Ascending aorta (tissue), 2 donors: ENCODE measurements at places on chromosomes 3 and 15.

GRCh38 chr3:115100806-115101205, 46.3 kb downstream of the ZBTB20 start:
- no peak for DNase-seq

GRCh38 chr3:193905541-193906396, 230.2 kb upstream of the HES1 start:
- DNase-seq = no peak

GRCh38 chr15:64751464-64751863, 23.9 kb downstream of the RBPMS2 start:
- DNase-seq = no peak

- no peak for DNase-seq
These were observed 4.0 kb downstream of the EPHB3 start for GRCh38 chr3:184565421-184566211.

DNA sequence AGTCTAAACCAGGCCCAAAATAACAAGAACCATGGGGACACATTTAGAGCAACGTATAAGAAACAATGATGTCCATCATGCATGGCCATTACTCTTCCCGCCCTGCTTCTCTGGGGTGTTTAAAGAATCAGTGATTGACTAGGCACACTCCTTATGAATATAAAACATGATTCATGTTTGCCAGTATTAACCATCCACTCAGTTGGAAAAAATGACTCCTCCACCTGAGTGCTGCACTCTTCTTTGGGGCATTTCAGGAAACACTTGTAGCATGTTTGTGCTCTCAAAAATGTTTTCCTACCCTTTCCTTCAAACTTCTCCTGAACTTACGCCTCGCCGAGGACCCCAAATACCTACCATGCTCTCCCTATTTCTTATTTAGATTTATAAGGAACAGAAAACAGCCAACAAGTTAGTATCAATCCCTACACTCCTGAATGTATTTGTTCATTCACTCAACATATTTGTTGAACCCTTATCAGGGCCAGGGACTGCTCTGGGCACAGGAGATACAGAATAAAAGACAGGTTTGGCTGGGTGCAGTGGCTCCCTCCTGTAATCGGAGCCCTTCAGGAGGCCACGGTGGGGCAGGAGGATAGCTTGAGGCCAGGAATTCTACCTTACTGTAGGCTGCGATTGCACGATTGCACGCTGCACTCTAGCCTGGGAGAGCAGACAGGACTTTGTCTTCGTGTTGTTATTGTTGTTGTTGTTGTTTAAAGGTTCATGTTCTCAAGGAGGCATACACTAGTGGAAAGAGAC, 137.0 kb downstream of the TMCO5A start:
- DNase-seq = no peak

DNA sequence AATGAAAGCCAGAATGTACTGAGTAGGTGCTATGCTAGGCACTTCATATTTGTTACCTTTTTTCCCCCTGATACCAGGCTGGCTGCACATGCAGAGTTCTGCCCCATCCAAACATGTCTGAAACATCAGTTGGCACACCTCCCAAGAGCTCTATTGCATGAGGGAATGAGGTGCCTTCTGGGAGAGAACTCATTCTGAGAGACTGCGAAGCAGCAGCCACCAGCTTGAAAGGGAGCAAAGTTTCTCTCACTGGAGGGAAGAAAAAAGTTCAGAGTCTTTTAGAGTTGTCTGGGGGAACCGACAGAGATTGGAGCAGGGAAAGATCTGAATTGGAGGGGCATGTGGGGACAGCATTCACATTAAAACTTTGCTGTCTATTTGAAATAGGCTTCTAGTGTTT, 84.1 kb downstream of the AGBL1 start:
- DNase-seq = no peak

DNA sequence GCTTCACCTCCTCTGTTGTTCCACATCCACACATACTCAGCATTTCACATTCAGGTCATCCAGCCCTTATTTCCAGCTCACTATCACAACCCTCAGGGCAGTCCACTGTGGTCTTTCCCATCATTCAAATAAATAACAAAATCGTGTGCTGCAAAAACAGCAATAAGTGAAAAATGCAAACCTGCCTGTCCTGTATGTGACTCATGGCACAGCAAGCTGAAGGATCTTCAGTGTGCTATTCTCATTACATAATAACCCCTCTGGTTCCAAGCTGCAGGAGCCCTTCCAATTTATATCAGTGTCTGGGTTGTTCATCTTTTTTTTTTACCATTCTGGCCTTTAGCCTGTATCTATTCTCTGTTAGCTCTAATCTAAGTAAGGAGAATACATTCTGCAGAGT, 185.3 kb upstream of the UBE2E2 start:
- DNase-seq = no peak

GRCh38 chr3:13173186-13173585, 100.0 kb upstream of the IQSEC1 start:
- DNase-seq = no peak

DNA sequence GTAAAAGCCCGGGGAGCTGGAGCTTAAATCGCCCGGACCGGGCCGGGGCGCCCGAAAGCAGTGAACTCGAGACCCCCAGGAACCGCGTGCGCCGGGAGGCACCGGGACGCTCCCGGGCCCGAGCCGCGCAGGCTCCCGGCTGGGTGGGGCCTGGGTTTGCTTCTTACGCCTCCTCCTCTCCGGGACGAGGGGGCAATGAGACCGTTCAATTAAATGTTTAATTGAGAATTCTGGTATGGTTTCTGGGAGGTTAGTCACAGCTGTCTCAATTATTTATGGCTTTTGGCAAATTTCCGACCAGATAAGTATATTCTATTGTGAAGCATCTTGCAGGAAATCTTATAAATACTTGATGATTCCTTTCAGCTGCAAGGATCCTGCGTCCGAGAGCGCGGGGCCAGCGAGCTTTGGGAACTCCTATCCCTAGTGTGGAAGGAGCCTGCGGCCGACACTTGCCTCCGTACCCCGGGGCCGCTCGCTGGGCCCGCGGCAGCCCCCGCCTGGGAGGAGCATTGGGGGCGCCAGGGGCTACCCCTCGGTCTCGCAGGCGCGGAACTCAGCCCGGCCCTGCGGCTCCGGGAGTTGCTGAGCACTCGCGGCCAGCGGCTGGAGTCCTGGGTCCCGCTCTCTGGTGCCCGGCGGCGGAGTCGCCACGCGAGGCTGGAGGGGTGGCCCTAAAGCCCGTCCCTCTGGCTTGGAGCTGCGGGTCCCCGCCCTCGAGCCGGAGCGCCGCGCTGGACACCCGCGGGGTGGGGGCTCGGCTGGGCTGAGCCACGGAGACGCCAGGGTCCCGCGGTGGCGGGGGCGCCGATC, 10.3 kb downstream of the ISL2 start:
- DNase-seq = no peak

- no peak for DNase-seq
These were observed 43.5 kb downstream of the FMN1 start for GRCh38 chr15:33150971-33151370.

DNA sequence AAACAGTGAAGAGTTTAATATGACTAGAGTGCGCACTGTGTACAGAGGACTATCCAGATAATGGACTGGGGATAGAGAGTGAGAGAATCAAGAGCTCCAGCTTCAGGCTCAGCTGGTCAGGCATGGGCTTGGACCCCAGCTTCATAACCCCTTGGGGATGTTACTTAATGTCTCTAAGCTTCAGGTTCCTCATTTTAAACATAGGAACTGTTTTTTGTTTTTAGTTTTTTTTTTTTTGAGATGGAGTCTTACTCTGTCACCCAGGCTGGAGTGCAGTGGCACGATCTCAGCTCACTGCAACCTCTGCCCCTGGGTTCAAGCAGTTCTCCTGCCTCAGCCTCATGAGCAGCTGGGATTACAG, 9.9 kb upstream of the BRPF1 start:
- no peak for DNase-seq

GRCh38 chr3:47912006-47912504, 104.2 kb downstream of the MAP4 start:
- no peak for DNase-seq

DNA sequence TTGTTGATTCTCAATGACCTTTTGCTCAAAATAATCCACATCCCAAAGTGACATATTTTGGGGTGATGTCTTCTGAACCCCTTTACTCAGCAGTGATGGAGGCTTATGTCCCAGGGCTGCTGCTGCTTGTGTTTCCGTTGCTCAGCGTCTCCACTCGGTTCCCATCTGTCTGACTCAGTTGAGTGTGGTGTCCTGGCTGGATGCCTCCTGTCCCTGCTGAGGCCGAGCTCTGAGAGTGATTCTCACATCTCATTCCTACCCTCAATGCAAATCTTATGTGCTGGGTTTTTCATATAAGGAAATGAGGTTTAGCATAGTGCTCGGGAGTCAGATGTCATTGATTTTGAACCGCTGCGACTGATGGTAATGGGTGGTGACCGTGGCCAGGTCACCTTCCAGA, 247.4 kb downstream of the GABRG3 start:
- DNase-seq = no peak

DNA sequence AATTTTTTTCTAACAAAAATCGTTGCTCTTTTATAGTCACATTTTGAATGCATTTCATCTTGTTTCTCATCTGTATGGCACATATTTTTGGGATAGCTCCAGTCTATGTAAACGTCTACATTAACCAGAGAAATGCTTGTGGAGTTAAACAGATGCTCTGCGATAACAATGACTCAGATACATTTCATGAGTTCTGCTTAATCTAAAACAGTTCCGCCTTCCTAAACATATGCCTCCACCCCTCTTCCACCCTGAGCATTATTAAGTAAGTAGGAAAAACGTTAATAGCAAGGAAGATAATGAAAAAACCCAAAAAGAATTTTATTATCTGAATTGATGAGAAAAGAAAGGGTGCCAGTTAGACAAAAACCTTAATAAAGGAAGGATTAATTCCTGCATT, 396.1 kb downstream of the TUSC7 start:
- DNase-seq = no peak

- no peak for DNase-seq
These were observed 7.3 kb upstream of the EHD4 start for GRCh38 chr15:41979493-41980266.

- no peak for DNase-seq
These were observed 44.4 kb upstream of the SACM1L start for GRCh38 chr3:45644791-45645201.

- no peak for DNase-seq
These were observed 57.2 kb downstream of the SNX4 start for GRCh38 chr3:125462722-125463299.

GRCh38 chr3:4849739-4850138, 129.5 kb upstream of the BHLHE40 start:
- no peak for DNase-seq

DNA sequence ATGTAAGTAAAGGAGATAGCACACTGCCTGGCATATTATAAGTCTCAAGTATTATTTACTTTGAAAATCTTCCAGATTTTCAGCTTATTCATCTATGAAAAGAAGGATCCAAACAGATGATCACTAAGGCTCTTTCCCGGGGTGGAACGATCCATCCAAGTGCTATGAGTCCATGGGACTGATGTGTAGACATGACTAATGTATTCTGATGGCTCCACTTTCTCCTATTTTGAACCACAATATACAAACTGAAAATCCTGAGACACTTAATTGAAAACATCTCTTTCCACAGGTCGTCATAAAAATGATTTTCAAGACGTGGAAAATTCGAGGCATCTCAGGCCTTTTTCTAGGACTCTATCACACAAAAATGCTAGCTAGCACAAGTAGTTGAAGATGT, 33.4 kb upstream of the CHRM5 start:
- DNase-seq = no peak

- DNase-seq = no peak
These were observed 493.4 kb upstream of the ALCAM start for GRCh38 chr3:104873331-104873730.

- DNase-seq = no peak
These were observed 433.3 kb downstream of the RAP2B start for GRCh38 chr3:153595186-153595815.

GRCh38 chr15:25385986-25386385, 52.8 kb downstream of the UBE3A start:
- DNase-seq = no peak

- no peak for DNase-seq
These were observed 21.9 kb downstream of the ABTB1 start for GRCh38 chr3:127694467-127695215.

GRCh38 chr3:192928016-192928415, 10.4 kb upstream of the MB21D2 start:
- DNase-seq = no peak

DNA sequence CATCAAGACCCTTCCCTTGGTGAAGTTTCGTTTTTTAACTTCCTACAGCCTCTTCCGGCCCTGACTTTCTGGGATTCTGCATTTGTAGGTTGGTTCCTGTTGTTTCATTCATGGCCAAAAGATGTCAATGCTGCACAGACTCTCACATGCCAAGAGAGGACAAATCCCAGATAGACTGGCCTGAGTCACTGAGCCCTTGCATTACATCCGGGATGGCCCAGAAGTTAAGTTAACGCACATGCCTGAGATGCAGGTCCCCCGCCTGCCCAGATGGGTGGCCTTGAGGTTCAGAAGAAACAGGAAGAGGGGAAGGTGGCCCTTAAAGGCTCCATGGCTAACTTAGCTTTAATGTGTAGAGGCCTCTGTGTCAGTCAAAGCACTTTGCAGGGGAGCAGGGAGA, 51.6 kb upstream of the SRGAP3 start:
- no peak for DNase-seq

GRCh38 chr15:78950902-78951840, 6.3 kb upstream of the CTSH start:
- DNase-seq = no peak

- DNase-seq = no peak
These were observed 6.7 kb downstream of the BCL2L10 start for GRCh38 chr15:52105846-52106245.

GRCh38 chr15:49673861-49674260, 53.0 kb downstream of the DTWD1 start:
- no peak for DNase-seq

DNA sequence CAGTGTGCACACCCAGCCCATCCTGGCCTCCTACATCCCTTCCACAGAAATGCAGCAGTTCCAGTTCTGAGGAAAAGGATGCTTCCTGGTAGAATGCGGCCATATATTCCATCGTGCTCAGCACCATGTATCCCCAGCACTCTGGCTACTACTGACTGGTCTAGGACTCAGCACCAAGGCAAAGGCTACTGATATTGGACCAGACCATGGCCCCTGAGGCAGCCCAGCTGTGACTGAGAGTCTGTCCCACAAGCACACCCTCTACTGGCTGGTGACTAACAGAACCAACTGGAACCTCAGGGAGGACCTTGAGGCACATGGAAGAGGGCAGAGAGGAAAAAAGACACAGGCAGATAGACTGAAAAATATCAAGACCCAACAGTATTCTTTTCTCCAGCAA, 30.0 kb downstream of the TARS3 start:
- no peak for DNase-seq

- no peak for DNase-seq
These were observed 24.4 kb downstream of the CNOT10 start for GRCh38 chr3:32709346-32709745.

DNA sequence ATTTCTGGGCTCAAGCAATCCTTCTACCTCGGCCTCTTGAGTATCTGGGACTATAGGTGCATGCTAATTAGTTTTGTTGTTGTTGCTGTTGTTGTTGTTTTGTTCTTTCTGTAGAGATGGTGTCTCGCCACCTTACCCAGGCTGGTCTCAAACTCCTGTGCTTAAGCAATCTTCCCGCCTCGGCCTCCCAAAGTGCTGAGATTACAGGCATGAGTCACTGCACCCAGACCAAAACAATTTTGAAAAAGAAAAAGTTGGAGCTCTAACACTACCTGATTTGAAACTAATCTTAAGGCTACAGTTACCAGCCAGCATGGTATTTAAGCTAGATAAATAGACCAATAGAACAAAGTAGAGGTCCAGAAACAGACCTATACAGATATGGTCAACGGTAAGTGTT, 29.8 kb downstream of the KPNA1 start:
- no peak for DNase-seq
